ENCODE measurements at places on chromosomes 13 and 19.
A peak's percentile ranks its signal among the peaks of the same experiment; 100 is the strongest.

GRCh38 chr13:104773775-104774174 lies 1707.6 kb upstream of the SLC10A2 start:
- DNase-seq, result peak; percentile 41

DNA sequence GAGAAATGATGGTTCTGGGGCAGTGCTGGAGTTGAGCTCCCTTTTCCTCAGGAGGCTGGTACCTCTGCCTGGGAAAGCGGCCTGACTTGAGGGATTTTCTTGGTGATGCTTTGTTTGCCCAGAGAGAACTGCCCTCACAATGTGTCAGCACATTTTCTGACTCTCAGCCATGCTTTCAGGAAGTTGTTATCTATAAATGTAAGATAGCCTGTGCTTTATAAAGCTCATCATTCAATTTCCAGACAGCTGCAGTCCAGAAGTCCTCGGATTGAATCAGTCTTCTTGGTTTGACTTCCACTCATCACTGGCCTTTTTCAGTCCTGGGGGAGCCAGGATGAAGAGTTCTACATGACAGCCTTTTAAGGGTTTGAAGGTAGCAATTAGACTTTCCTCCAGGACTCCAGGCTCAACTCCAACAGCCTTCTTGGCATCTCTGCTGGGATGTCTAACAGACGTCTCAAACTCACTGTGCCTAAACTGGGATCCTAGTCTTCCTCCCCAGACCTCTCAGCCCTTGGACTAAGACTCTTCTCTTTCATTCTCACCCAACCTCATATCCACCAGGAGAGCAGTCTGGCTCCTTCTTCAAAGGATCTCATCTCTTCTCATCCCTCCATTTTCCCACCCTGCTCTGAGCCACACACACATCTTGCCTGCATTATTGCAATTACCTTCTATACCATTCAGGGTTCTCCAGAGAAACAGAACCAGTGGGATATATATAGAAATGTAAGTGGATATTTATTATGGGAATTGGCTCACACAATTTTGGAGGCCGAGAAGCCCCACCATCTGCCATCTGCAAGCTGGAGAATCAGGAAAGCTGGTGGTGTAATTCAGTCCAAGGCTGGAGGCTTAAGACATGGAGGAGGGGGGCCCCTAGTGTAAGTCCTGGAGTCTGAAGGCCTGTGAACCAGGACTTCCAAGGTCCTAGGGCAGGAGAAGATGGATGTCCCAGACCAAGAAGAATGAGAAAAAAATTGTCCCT lies 13.1 kb downstream of the ERICH6B start:
- DNase-seq, result no peak

GRCh38 chr19:28420811-28421550 lies 792.0 kb downstream of the UQCRFS1 start:
- no peak for DNase-seq

DNA sequence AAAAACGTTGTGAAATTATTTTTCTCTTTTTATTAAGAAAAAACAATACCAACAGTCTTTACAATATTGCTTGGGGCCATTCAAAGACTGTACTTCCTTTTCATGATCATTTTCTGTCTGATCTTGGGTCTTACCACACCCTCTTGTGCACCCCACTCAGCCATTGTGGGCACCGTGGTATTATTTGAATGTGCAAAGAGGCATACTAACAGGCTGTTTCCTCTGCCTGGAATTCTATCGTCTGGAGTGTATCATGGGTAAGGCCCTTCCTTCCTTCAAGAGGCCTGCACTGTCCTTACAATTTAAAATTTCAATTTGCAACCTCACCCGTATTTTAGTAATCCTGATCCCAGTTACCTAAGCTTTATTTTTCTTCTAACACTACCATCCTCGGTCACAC lies 76.5 kb downstream of the FGF14 start:
- no peak for DNase-seq

DNA sequence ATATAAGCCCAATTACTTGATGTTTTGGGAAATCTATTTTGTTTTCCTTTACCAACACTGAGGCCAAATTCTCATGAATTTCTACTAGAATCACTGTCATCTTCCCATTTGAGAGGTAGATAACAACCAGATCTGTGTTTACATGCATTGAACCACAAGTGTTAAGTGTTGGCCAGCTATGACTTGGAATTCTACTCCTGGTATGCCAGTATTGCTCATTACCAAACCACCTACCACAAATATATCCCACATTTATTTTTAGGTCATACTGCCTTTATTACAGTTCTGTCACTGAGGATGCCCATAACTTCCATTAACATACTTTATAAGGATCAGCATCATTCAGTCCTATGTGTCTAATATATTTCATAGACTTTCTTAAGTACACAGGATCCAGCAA lies 328.9 kb downstream of the DIAPH3 start:
- no peak for DNase-seq

DNA sequence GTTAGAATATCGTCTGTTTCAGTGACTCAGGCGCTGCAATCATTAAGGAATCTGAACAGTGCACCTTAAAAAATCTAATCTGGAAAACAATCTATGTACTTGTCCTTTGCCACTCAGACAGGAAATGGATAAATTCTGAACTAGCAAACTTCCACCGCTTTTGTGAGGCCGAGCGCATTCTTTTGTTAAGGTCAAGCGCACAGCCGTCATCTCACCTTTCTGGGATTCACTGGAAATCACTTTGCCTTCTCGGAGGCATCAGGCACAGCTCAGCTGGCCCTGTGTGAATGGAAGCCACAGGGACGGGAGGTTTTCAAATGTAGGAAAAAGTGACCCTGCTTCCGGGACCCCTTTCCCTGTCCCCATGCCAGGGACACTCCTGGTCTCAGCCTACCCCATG lies 28.2 kb upstream of the SPACA7 start:
- DNase-seq, result no peak

DNA sequence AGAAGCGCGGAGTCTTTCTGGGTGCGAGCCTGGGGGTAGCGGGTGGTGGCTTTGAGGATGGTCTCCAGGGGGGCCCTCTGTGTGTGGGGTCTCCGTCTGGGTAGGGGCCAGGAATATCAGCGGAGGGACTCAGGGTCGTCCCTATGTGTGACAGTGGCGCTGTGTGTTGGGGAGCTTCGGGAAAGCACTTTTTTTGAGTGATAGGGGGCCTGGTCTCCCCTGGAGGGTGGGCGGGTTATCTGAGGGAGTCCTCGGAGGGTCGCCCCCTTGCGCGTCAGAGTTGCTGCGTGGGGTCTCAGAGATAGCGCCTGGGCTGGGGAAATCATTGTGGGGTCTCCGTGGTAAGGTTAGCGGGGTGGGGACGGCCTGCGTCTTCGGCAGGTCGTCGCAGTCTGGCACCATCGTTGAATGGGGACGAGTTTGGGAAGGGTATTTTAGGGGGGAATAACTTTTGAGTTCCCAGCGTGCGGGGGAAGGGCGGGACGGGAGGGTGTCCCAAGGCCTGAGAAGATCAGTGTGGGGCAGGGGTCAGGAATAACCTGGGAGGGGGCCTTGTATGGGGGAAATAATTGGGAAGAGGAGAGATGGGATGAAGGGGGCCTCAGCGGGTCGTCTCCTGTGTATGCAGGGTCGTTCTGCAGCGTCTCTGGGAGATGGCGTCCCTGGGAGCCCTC lies 857 bp downstream of the IER2 start:
- DNase-seq, result no peak

DNA sequence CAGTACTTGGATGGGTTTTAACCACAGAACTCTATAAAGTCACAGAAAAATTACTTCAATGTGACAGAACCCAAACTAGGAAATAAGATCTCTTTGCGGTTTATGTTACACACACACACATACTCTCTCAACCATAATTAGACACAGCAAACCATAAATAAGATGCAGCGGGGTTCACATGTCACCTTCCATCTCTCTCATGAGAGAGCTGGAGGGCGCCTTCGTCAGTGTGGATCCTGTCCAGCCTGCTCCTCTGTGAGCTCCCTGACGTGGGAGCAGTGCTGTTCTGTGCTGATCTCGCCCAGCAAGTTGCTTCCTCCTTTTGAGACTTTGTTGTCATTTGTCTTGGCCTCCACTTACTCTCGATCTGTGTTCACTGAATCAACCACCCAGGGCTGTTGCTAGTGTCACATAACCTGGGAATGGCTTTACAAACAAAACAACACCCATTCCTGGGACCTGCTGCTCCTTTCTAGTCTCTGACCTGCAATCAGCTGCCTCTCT lies 204.9 kb upstream of the KL start:
- no peak for DNase-seq

DNA sequence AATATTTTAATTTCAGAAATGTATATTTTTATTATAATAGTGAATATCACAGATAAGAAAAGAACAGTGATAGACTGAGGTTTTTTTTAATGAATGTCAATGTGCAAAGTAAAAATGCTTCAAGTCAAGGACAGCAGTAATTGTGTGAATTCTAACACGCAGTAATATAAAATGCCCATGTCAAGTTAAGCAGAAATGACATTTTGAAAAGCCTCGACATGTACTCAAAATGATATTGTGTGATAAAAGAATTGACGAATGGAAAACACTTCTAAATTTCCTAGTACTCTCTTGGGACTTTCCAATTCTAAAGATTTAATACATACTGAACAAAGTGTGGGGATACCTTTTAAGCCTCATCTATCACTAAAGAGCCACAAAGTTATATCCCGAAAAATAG lies 172.6 kb downstream of the SLITRK6 start:
- no peak for DNase-seq

- DNase-seq, result no peak
Observed at GRCh38 chr13:39185326-39185725, 147.1 kb downstream of the NHLRC3 start.

DNA sequence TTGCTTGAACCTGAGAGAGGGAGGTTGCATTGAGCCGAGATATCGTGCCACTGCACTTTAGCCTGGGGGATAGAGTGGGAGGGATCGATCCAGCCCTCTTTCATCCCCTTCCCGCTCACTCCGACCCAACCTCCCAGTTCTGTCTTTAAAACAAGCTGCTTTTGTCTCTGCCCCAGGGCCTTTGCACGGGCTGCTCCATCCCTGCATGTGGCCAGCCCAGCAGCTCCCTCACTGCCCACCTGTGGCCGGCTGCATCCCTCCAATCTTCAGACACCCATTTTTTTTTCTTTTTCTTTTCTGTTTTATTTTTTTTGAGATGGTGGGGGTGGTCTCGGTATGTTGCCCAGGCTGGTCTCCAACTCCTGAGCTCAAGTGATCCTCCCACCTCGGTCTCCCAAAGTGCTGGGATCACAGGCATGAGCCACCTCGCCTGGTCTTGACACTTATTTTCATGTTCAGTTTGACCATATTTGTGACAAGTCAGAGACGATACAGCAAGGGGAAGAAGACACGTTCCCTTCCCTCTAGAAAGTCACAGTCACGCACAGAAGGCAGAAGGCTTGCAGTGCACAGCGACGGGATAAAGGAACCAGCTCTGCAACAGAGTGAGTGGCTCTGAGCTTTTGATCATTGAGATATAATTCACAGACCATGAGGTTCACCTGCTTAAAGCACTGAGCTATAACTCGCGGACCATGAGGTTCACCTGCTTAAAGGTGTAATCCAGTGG lies 31.8 kb downstream of the EFNA2 start:
- DNase-seq, result no peak

GRCh38 chr13:99663908-99664307 lies 162.6 kb downstream of the TM9SF2 start:
- DNase-seq, result no peak

- no peak for DNase-seq
Observed at GRCh38 chr19:10510301-10510802, 6.9 kb downstream of the S1PR5 start.

DNA sequence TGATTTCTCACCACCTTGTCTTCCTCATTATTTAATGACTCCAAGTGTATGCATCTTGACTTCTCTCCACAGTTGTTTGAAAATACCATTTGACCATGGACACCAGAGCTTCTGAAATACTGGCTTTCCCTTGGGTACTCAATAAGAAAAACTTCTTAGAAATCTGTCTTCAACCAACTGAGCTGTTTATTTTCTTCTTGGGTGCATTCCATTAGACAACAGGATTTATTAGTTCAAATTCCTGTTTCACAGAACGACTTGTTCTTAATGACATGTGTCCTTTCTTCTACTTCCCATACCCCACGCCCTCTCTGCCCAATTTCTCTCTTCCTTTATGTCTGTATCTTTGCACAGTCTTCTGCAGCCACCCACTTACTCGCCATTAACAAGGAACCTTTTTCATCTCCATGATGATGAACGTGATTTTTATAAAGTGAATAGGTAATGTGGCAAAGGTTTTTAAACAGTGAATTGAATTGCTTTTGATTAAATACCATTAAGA lies 11.3 kb upstream of the ITM2B start:
- no peak for DNase-seq

DNA sequence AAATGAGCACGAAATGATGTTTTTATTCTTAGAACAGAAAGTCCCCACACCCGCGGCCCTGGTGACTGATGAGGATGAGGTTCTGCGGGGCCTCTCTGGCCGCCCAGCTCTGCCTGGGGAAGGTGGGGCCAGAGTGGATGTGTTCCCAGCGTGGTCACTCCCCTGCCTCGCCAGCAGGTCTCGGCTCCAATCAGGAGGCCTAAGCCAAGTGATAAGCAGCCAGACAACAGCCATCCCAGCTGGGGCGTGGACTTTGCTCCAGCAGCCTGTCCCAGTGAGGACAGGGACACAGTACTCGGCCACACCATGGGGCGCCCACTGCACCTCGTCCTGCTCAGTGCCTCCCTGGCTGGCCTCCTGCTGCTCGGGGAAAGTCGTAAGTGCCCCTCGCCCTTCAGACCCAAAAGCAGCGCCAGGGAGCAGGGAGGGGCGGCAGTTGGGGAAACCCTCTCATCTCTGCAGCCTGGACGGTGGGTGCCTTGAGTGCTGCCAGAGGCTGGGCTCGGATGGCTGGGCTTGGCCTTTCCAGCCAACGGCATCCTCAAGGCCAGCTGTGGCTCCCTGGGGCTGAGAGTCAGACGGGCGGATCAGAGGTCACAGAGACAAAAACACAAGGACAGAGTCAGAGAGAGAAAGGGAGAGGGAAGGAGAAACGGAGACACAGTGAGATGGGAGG lies at the start of gene F10:
TSS of gene F10 (plus strand) at position 250 of the 676 bp plus-strand sequence. CDS start at position 307, 57 bp downstream.
- DNase-seq, result no peak

DNA sequence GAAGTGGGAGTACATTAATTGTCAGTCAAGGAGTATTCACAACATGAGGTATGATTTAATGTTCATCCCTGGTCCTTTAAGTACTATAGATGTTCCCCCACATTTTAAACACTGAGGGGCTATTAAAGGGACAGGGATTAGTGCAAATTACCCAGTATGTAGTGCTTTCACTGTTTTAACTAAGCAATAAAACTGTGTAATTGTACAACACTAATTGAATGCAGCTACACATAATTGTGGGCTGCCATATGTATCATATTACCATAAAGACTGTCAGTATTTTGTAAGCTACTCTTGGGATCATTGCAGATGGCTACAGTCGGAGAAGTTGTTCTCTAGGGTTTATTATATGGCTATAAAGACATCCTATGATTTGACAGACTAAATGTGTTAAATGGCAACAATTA lies 316.6 kb downstream of the DCLK1 start:
- peak; percentile 36 for DNase-seq

DNA sequence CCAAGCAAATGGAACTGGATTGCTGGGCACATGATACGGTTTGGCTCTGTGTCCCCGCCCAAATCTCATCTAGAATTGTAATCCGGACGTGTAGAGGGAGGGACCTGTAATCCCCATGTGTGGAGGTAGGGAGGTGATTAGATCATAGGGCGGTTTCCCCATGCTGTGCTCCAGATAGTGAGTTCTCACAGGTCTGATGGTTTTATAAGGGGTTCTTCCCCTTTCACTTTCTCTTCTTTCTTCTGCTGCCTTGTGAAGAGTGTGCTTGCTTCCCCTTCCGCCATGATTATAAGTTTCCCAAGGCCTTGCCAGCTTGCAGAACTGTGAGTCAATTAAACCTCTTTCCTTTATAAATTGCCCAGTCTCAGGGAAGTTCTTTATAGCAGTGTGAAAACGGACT lies 32.6 kb upstream of the MTIF3 start:
- no peak for DNase-seq
